ENCODE measurements at places on chromosomes 12 and 14.

DNA sequence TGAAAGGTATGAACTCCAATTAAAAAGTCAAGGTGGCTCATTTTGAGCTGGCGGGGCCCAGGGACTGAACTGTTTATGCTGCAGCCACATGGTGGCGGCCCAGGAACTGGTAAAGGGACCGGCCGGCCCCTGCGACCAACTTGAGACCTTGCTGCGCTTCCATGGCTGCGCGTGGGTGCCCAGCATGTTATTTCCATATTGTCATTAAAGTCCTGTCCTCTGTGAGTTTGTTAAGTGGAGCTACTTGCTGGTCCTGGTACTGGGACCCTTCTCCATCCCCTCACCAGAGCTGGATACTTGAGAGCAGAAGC is 62.3 kb downstream of the BEGAIN start:
- peak; percentile 61 for DNase-seq

DNA sequence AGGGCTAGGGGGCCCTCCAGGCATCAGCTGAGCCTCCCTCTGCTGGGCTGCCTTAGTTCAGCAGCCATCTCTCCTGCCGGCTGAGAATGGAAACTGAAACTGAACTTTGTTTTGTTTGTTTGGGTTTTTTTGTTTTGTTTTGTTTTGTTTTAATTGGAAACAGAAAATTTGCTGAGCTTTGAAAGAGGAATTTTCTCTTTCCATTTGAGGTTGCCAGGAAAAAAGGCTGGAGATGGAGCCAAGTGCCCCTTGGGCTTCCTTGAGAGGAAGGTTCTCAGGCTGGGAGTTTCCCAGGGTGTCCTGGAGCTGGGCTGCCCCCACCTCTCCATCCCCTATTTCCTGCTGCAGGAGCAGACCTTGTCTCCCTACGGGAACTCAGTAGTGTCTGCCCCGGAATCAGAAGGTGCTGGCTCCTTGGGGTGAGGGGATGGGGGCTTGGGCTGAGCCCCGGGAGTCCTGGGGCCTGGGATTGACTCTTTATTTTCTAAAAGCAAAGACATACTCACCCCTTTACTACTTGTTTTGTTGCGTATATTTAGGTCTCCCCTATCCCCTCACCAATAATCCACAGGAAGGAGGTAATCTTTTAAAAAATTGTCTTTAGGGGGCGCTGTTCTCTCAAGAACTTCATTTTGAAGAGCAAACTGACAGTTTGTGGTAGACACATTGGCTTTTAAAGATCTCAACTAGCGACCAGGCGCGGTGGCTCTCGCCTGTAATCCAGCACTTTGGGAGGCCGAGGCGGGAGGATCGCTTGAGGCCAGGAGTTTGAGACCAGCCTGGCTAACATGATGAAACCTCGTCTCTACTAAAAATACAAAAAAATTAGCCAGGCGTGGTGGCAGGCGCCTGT is 21.3 kb upstream of the OASL start:
- DNase-seq = no peak

GRCh38 chr12:60100852-60101251 is 505.0 kb downstream of the SLC16A7 start:
- DNase-seq = no peak

DNA sequence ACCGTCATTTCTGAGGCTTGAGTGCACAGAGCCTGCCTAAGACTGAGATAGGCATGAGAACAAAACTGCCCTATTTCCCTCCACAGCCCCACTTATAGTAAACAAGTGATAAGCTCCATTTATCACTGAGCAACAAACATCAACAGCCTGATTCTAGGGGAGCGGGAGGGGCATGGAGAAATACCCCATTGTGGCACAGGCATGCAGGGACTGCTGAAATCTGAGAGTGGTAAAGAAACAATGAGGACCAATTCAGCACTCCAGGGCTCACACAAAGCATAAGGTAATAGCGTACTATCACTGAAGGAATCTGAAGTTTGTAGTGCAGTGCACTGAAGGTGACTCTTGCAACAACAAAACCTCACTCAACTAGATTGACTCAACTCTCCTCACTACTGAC is 186.7 kb downstream of the ANO2 start:
- DNase-seq = no peak

DNA sequence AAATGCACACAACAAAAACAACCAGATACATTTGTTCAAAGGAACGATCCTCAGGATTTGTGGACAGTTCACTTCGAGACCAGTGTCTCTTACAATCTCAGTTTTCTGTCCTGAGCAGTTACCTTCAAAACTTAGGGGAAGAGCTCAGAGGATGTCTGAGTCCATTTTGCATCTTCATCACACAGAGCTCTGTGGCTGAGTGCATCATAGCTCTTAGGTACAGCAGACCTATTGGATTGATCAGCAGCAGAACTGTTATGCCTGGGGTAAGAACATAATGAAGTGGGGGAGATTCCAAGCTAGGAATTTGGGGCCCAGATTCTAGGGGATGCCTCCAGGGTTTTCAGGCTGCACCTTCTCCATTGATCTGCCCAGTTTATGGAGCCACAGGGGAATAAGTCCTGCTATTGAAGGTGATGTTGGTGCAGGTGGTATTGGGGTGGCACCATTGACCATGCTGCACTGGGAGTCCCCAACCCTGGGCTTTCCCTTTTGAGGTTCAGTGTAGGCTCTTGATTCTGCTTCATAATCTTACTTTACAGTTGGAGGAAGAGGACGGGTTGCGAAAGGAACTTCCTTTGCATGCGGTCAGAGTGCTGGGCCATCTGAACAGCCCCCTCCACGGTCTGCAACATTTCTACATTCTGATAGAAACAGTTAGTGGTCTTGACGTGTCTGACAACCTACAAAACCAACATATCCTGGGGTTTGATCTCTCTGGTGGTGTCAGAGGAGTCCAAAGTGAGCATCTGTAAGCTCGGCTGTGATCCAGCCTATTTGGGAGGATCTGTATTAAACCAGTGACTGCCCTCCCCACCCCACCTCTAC is 112.8 kb downstream of the CHST11 start:
- DNase-seq = no peak

- DNase-seq = no peak
These were observed 1.2 kb downstream of the ZBTB25 start for GRCh38 chr14:64502456-64502855.

DNA sequence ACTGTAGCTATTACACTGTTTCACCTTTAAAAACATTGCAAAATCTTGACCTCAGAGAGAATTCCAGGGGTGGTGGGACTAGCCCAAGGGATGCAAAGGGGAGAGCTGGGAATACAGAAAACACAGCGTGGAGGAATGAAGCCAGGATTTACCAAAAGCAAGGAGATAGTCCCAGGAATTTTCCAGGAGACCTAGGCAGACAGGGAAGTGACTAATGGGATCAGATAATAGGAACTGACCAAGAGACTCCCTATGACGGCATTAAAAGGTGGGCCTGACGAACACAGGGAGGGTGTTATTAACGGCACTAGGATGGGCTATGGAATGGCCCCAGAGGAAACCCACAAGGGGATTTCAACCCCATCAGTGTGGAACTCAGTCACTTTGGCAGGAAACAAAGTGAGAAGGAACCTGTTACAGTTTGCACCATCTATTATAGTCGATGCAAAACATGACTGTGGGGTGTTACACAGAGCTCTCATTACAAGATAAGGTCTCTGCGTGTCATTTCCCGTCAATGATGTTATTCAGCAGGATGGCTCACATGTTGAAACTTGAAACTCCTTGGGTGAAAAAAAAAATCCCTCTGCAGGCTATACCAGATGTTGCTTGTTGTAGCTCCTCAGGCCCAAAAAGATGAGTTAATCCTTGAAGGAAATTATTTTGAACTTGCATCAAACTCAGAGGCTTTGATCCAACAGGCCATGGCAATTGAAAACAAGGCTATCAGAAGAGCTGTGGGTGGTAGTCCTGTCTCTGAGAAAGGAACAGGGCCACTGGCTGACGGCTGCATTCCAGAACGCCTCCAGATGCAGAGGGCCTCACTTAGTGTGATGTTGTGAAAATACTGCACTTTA is 58.7 kb downstream of the DRAM1 start:
- DNase-seq = peak; percentile 88

GRCh38 chr14:68666236-68666635 is 126.6 kb downstream of the ZFP36L1 start:
- DNase-seq = no peak

DNA sequence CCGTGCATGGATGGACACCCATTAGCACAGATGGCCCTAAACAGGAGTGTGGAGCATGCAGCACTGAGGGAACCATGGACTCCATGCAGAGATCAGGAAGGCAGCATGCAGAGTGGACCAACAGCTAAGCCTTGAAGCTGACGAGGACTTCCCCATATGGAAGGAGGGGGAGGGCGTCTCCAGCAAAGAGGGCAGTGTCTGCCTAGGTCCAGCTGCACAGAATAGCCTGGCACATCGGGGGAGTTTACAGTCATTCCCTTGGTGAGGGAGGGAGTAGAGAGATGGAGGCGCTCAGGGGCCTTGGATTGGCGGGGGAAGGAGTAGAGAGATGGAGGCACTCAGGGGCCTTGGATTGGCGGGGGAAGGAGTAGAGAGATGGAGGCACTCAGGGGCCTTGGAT is 64.5 kb downstream of the ANKRD9 start:
- DNase-seq = peak; percentile 30

GRCh38 chr14:104830781-104831180 is 29.9 kb downstream of the ZBTB42 start:
- DNase-seq = peak; percentile 47

Measured in sigmoid colon (tissue), 7 donors.